CD4-positive, alpha-beta T cell treated with Interleukin-17A for 1 hour (primary cell): ENCODE measurements at places on chromosomes 3 and 15.

- DNase-seq: no peak
Measured at GRCh38 chr3:53978386-53978785, 86.7 kb upstream of the SELENOK start.

- DNase-seq: no peak
Measured at GRCh38 chr3:149964291-149964690, 6.4 kb downstream of the PFN2 start.

GRCh38 chr3:49359623-49360022, 1.5 kb upstream of the GPX1 start:
- DNase-seq: no peak

DNA sequence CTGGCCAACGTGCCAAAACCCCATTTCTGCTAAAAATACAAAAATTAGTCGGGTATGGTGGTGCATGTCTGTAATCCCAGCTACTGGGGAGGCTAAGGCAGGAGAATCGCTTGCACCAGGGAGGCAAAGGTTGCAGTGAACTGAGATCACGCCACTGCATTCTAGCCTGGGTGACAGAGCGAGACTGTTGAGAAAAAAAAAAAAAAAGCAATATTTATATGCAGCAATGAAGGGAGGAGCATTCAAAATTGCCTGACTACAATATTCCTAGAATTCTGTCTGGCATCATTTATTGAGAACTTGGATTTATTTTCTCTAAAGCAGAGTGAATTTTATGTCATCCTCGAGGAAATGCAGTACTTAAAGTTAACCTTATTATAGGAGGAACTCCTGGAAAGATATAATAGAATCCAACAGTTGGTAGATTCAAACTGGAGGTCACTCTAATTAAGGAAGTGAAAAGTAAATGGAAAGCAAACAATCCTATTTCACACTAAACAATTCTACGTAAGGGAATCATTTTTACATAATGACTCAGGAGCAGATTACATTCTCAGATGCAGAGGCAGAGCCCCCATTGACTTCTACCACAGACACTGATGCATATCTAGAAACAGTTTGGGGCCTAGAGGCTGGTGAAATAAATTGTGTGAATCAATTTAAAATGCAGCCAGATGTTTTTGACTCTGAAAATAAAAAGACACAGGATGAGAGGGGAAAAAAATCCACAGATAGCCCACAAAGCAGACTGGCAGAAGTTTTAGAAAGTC, 82.1 kb upstream of the FHIT start:
- no peak for DNase-seq

GRCh38 chr3:131396170-131396569, 14.6 kb downstream of the NUDT16 start:
- DNase-seq: no peak

- no peak for DNase-seq
Measured at GRCh38 chr15:79474252-79474651, 42.1 kb downstream of the MINAR1 start.

- no peak for DNase-seq
Measured at GRCh38 chr3:131526801-131527347, 24.1 kb upstream of the MRPL3 start.

DNA sequence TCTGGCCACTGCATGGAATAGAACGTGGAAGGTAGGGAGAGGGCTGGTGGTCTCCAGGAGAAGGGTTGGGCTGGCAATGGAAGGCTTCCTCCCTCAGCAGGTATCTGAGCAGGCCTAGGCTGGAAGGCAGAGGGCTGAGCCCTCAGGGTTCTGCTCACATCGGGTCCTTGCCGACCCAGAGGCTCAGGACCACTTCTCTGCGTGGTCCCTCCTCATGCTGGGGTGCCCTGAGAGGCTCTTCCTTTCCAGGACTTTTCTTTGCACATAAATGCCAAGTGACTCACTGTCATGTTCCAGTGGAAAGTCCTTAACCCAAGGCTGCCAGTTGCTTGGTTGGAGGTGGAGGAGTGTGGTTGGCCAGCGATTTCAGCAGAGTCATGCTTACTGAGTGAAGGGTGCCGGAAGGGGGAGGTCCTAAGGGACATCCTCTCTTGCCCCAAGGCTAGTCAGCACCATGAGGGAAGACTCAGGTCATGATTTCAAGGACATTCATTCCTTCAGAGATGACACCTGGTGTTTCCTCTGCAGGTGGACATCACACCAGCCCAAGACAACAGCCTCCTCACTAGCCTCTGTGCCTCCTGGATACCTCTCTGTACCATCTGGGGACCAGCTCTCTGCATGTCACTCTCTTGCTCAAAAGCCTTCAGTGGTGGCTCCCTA, 8.2 kb downstream of the SLC6A6 start:
- no peak for DNase-seq

DNA sequence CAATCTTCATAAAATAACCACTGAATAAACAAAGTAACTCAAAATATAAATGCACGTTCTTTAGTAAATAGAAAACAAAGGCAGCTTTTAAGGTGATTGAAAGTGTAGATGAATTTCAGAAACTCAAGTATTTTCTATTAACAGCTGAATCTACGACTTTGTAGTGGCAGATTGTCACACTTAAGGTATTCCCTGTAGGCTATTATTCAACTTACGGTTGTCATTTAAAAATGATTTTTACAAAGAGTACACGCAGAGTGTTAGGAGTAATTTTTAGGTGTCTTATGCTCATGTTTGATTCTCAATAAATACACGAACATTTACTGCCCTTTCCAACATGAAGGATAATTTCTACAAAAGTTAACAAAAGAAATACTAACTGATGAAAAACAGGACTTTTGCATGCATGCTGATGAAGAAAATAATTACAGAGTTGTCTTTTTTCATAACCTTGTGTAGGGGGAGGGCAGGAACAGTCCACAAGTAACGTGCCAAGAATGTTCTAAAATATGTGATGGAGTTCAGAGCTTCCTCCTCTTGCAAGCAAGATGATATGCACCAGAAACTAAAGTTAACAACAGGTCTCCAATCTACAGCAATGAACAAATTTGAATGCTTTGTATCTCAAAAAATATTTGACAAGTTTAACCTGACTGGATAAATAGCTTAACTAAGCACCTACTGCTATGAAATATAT, 16.7 kb downstream of the DCBLD2 start:
- DNase-seq: no peak

GRCh38 chr3:23253214-23253613, 50.1 kb downstream of the UBE2E2 start:
- DNase-seq: no peak

GRCh38 chr3:171435757-171436156, 24.4 kb downstream of the TNIK start:
- DNase-seq: no peak

DNA sequence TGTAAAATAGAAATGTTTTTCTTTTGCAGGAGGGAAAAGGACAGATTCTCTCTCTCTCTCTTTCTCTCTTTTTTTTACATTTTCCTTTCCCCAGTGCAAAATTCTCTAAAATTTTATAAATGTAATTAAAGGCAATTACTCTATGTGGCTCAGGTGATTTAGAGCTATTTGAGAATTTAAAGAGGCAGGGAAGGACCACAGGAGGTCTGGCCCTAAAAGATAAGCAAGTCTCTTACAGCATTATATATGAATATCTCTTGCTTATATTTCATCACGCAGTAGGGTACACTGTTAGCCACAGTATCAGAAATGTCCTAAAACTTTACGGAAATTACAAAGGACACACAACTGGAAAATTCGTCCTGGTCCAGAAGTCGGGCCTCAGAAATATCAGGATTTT, 70.5 kb upstream of the PPIB start:
- DNase-seq: no peak

- no peak for DNase-seq
Measured at GRCh38 chr3:37694284-37694675, 167.4 kb upstream of the CTDSPL start.

GRCh38 chr3:69357196-69357595, 28.7 kb downstream of the FRMD4B start:
- no peak for DNase-seq

DNA sequence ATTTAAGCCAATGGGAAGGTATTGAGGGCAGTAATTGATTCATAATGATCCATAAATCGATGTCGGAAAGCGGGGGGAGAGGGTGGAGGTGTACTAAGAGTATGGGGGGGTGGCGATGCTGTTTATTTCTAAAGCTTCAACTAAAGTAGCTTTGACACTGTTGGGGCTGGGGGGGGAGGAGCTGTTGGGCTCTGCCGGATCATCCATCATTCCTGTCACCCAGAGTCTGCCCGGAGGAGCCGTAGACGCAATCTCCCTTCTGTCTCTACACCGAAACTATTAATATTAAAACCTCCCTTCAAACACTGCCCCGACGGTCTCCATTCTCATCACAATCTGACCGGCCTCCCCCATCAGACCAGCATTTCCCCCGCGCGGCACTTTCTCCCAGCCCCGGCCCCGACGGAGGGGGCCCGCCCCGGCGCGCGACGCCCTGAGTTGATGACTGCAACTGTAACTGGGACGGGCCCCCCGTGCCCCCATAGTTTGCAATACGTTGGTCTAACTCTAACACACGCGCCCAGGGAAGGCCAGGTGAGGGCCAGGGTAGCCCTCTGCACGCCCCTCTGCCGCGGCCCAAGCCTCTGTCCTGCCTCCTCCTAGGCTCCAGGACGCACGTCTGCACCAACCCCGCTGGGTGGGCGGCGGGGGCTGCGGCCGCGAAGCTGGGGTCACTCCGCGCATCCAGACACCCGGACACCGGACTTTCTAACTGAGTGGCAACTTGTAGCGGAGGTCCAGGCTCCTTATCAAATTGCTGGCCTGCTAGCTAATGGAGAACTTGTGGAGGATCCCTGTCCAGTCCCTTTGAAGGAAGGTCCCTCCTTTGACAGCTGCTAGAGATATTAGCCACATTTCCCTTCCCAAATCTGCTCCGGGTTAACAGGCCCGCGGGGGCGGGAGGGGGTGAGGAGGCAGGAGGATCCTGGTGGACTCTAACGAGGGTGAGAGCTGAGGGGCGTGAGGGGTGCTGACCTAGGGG, 212.0 kb downstream of the MEIS2 start:
- no peak for DNase-seq

- no peak for DNase-seq
Measured at GRCh38 chr3:188826574-188826973, 345.2 kb upstream of the TPRG1 start.

DNA sequence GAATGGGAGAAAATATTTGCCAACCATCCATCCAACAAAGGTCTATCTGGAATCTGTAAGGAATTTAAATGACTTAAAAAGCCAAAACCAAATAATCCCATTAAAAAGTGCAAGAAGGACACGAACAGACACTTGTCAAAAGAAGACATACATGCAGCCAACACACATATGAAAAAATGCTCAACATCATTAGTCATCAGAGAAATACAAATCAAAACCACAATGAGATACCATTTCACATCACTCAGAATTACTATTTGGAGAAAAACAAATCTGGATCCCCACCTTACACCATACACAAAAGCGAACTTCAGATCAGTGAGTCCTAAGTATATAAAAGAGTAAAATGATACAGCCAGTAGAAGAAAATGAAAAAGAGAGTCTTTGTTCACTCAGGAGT, 58.6 kb upstream of the MNS1 start:
- no peak for DNase-seq

GRCh38 chr15:100297812-100298211, 44.0 kb downstream of the ADAMTS17 start:
- DNase-seq: no peak

DNA sequence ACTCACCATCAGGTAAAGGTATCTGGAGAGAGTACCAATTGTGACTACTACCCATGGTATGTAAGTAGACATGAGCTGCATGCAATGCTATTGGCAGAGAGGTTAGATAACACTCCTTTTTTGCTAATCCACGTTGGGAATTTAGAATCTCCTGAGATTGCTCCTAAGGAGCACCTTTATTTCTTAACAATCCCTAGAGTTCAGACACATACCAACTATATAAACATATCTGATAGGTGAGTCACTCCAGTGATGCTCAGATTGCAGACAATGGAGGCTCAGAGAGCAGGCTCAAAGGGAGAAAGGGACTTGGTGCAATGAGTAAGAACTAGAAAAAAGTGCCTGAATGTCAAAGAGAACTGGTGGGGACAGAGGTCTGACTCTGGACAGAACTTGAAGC, 47.0 kb upstream of the LRRFIP2 start:
- DNase-seq: no peak

DNA sequence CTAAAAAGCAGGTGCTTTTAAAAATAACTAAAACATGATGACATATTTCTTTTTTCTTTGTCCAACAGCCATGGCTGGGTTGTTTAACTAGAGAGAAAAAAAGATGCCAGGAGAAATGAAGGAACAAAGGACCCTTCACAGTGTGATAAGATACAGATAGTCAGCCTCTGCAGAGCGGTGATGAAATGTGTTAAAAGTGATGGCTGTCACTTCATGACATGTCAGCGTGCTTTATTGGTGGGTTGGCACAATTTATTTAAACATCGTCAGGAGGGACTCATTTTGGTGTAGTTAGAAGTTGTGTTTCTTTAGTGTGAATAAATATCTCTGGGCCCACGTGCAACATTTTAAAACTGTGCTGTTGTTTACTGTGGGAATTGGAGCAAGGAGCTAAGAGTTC, 887.4 kb upstream of the CFAP20DC start:
- no peak for DNase-seq

DNA sequence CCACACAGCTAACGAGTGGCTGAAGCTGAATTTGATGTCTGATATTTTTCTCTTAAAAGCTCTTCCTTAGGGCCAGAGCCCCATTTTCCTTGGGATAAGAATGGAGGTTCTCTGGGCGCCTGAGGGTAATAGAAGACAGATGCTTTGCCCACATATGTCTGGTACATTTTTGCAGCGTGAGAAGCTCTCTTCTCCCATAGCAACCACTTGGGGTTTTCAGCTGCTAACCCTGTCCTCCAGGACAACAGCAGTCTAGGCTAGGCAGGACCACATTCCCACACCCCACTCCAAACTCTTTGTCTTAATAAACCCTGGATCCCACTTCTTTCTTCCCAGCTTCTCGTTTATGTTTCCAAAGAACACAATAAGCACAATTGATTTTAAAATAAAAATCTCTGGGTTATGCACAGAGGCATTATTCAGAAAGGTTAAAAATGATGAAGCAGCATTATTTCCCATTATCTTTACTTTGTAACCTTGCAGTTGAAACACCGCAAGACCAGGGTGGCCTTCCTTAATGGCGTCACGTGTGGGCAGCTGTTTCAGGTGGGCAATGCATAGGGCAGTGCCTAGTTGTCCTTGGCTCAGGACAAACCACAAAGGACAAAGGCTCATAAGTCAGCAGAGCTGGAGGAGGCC, 56.5 kb upstream of the NTRK3 start:
- DNase-seq: no peak

- no peak for DNase-seq
Measured at GRCh38 chr3:84959470-84960271, 882 bp downstream of the CADM2 start.

DNA sequence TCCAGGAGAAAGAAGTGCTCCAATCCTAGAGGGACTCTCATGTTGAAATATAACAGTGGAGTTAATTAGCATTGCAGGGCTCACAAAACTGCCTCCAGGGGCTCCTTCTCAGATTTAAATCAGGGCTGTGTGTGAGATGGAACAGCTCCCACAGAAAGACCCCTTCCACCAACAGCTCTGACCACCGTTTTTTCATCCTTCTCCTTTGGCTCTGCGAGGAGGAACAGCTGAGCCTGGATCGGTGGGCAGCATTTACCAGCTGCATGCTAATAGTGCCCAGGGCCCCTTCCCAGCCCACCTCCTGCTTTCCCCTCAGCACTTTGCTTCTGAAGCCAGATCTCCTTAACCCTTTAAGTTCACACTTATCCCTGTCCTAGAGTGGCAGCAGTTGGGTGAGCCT, 119.2 kb upstream of the UBE2E1 start:
- DNase-seq: no peak
